Lung microvascular endothelial cell (primary cell): ENCODE measurements at places on chromosomes 4 and X.
A peak's percentile ranks its signal among the peaks of the same experiment; 100 is the strongest.

GRCh38 chrX:28550331-28550872, 36.8 kb upstream of the IL1RAPL1 start:
- DNase-seq, result no peak

GRCh38 chr4:185754961-185755360, 57.0 kb downstream of the SORBS2 start:
- no peak for DNase-seq

DNA sequence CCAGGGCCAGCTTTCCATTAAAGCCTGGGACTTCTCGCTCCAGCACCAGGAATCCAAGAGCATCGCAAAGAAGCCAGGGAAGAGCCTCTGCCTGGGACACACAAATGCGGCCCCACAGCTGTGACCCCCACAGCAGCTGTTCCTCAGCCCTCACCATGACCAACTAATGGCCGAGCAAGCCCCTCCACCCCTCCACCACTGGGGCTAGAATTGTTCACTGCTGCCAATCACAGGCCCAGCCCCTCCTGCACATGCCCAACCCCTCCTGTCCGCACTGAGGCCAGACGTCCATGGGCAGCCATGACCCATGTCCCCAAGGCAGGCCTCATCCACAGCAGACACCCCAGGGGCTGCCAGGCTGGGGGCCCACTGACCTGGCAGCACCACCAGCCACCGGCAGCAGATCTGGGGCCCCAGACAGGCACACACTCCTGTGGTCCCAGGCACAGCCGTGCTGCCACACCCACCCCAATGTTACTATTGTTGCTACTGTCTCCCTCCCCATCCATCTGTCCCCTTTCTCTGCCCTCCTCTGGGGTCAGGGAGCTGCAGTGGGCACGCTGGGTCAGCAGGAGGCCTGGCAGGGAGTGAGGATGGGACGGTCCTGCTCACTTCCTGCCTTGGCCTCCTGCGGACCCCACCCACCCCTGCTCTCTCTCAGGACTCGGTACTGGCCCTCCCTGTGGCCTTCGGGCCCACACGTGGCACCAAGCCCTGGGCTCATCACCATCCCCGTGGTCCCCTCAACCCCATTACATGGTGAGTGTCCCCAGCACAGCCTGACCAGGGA, 56.0 kb downstream of the ZFYVE28 start:
- no peak for DNase-seq

DNA sequence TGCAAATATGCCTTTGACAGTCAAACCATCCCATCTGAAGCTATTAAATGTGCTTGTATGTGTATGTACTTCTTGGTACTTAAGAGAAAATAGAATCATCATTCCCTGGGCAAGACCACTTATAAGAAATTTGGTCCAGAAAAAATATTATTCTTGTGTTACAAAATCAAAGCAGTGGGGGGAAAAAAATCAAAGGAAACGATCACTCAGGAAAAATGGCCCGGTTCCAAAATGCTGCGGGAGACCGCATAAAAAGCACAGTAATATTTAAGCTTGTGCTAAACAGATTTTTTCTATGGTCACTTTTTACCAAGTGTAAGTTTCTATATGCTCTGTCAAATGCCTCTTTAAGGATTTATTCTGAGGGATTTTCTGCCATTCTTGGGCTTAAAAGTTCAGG, 36.1 kb downstream of the RAI2 start:
- DNase-seq, result peak; percentile 37

GRCh38 chrX:39899856-39900776, 197.6 kb downstream of the BCOR start:
- no peak for DNase-seq

DNA sequence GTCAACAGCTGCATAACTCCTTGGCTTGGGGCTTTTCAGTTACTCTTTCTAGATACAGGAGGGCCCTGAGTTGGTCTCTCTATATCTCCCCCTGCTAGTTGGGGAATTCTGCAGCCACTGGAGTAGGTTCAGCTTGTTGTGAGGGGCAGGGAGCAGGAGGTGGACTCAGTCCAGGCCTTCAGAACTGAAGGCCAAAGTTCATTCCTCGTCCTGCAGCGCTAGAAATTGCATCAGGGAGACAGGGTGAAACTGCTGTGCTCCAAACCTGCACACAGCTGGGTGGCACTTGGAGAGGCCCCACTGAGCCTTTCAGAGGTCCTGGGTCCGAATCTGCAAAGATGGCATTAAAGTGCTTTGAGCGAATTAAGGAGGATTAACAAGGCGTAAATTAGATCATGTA, 24.9 kb upstream of the TRIM60 start:
- DNase-seq, result no peak

GRCh38 chrX:17692709-17693346, 44.5 kb upstream of the SCML1 start:
- DNase-seq, result no peak

GRCh38 chrX:66654411-66654810, 15.5 kb upstream of the EDA2R start:
- DNase-seq, result no peak

DNA sequence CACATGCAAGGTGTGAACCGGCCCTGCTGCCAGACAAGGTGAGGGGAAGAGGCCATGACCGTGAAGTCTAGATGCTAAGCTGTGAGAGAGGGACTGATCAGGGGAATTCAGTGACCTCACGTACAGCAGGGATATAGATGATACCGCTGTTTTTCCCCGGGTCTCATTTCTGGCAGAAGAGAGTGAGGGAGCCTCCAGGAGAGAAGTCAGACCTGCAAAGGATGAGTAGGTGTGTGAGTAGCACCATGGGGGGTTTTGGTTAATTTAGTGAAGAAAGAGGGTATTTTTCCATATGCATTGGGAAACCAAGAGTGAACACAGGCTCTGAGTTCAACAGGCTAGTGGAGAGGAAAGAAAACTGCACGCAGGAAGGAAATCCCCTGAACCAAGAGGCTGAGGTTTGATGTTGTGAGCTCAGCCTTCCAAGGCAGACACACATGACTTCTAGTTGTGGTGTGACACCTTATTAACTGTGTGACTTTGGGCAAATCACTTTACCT, 127.6 kb upstream of the GATB start:
- no peak for DNase-seq

- DNase-seq, result no peak
Measured at GRCh38 chr4:2940267-2941137, 22.7 kb downstream of the NOP14 start.

GRCh38 chr4:15888515-15888914, 50.0 kb downstream of the FGFBP1 start:
- no peak for DNase-seq

DNA sequence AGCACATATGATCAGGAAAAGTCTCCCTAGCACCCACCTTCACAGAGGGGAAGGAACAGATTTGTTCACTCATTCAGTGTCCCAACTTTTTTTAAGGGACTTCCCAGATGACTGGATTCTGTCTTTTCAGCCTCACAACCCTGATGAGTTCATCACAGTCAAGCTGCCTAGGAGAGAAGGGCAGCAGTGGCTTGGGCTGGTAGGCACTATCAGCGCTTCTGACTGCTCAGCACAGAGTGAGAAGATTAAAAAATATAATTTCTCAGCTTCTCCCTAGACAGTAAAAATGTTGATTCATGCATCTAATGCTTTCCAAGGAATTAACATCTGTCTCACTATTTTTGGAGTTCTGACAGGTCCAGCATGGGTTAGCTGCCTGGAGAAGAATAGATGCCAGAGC, 328.2 kb downstream of the DTHD1 start:
- no peak for DNase-seq

- DNase-seq, result no peak
Measured at GRCh38 chrX:45667666-45668065, 467.0 kb upstream of the DIPK2B start.

- no peak for DNase-seq
Measured at GRCh38 chr4:858041-858481, 32.1 kb upstream of the CPLX1 start.

GRCh38 chrX:28910487-28910886, 323.2 kb downstream of the IL1RAPL1 start:
- no peak for DNase-seq

DNA sequence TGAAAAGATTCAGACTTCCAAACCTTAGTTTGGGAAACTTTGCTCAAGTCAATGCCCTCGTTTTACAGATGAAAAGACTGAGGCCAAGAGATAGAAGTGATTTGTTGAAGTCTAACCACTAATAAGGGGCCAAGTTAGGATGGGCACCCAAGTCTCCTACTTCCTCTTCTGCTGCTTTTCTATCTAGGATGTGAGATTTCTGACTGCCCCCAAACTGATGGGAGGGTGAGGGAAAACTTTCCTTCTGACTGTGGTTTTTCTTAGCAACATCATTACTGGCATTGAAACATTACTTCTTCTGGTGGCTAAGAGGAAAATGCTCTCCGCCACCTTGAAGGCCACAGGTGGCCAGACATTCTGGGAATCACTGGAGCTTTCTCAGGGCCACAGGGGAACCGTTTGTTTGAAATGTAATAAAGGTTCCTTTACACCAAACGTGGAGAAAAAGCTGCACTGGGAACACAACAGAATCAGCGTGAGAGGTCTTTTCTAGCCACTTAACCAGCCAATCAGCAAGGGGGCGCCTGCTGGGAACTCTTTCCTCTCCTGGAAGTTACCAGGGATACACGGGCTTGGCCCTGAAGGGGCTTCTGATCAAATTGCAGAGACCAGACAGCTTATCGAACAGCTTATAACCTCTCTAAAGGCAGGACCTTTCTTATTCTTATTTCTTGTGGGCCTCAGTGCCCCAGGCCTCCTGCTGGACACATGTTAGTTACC, 115.9 kb upstream of the TEX13D start:
- DNase-seq, result no peak

- DNase-seq, result no peak
Measured at GRCh38 chr4:104489731-104490095, 5.0 kb downstream of the CXXC4 start.

- DNase-seq, result no peak
Measured at GRCh38 chr4:76310683-76311082, 4.2 kb downstream of the STBD1 start.

GRCh38 chr4:107531927-107532326, 188.1 kb downstream of the PAPSS1 start:
- DNase-seq, result no peak

GRCh38 chr4:5118091-5118786, 67.0 kb downstream of the STK32B start:
- DNase-seq, result no peak

DNA sequence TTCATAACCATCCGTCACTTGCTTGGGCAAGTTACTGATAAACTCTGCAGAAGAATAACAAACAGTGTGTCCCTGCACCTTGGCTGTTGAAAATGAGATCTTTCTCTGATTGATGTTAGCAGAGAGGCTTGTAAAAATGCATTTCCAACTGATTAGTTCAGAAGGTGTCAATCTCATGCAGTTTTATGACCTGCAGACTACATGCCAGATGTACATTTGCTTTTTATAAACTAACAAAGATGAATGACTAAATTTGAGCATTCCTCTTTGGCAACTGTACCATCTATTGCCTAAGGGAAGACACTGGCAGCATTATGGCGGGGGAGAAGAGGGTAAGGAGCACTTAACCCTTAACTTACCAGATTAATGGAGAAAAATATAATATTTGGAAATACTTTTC, 192.8 kb downstream of the DCTD start:
- no peak for DNase-seq
